NCI-H1105 treated with DMSO at 0.1 percent for 48 hours (cell line): ENCODE measurements at places on chromosomes 1 and 21.

GRCh38 chr1:187566354-187566753 is 737.6 kb downstream of the PLA2G4A start:
- DNase-seq: no peak

- DNase-seq: no peak
Observed at GRCh38 chr1:111827946-111828345, 72.2 kb downstream of the DDX20 start.

DNA sequence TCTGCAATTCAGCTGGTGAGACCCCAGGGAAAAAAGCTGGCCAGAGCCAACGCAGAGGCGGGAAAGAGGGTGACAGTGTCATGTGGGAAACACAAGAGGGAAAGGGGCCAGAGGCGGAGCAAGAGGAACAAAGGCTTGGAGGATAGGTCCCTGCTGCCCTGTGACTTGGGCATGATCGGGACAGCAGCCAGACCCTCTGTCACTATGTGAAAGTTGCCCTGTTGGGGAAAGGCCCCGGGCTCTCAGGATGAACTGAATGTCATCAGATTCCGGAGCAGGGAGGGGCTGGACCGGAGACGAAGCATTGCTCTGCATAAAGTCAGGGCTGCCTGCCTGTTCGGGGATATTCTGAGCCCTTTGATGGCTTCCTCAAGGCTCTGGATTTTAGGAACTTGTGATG is 5.7 kb upstream of the ELF3 start:
- no peak for DNase-seq

DNA sequence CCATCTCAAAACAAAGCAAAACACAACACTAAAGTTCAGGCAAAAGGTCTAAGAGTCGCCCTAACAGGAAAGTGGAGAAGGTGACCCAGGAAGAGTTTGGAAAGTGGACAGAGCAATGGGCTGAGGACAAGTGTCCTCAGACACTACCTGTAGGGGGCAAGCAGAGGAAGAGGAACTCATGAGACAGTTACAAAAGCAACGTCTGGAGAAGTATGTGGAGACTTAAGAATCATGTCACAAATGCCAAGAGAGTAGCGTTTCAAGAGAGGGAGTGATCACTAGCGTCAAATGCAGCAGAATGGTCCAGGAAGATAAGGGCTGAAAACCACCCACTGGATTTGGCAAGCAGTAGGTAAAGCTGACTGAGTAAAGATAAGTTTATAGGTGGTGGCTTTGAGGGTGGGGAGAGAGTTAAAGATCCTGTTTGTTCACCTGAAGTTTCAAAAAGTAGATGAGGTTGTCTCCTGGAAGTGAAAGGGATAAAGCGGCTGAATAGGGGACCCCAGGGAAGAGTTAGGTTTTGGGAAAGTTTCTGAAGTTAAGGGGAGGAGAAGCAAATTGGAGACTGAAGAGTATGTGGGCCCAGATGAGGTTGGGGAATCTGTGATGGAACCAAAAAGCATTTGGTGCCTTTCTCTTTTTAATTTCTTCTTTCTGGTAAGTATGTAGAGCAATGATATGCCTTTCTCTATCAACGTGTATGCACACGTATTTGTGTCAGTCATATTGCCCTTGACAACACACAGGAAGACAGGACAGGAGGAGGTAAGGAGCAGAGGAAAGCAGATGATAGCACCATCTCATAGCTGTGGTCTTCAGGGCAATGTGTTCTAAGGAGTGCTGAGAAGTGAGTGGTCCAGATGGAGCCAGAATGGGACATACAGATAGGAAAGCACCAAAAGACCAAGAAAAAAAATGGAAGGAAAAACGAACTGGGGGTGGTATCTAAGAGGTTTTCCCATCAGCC is 3.1 kb downstream of the BSDC1 start:
- DNase-seq: no peak

DNA sequence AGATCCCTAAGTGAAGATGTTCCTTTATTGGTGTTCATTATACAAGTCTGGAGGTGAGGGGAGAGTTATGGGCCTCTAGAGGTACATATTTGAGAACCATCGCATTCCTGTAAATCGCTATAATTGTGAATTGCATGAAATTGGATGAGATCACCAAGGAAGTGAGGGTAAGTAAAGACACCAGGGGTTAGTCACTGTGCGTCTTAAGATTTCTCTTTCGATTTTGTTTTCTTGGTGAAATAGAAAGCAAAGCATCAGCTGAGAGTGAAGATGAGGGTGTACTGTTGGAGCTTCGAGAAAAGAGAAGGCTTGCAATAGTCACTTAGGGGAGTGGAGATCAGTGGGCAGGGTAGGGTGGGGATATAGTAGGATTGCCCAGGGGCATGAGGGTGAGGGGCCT is 82.1 kb downstream of the RAVER2 start:
- DNase-seq: no peak

- DNase-seq: no peak
Observed at GRCh38 chr1:216095400-216095799, 327.8 kb downstream of the USH2A start.

DNA sequence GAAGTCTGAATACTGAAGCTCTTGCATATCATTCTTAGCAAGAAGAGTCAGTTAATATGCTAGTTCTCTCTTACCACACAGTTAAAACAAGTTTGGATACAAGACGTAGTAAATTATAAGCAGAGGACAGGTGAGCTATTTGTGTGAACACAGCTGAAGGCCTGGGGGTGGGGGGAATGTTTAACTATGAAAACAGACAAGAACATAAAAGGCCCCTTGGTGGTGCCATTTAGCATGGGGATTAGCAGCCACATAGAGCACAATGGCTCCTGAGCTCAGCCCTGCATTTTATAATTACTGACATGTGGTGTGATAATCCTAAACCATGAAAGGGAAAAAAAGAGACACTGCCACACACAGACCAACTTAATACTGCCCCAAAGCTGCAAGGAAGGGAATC is 94.8 kb downstream of the TGFBR3 start:
- DNase-seq: peak; percentile 48

DNA sequence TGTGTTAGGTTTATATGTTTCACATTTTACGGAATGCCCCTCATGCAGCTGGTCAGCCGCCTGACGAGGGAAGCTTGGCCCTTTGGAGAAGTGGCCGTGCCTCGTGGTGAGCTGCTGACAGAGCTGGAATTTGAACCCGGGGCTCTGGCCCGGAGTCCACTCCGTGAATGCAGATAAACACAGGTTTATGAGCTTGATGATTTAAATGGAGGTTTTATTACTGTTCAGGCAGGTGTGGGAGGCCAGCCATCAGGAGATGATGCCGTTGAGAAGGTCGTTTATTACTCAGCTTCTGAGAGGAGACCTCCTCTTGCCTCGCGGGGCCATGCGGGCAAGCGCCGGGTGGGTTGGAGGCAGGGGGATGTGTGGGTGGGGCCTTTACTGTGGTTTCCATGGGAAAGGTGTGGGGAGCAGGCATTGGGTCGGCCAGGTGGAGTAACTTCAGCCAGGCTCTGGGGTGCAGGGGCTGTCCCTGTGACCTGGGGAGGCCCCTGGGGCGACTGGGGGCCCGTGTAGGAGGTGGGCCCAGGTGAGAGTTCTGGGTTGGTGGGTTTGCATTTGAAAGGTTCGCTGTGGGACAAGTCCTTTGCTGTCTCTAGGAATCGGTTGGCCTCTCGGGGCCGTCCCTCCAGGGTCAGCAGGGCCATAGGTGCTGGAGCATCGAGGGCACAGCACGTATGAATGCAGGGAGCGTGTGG is 22.0 kb downstream of the PRKCZ start:
- DNase-seq: no peak

GRCh38 chr1:211677659-211678058 is 2.2 kb upstream of the NEK2 start:
- DNase-seq: no peak

GRCh38 chr1:199550199-199551065 is 477.1 kb upstream of the NR5A2 start:
- DNase-seq: peak; percentile 25

GRCh38 chr1:2594001-2594640 is 7.5 kb downstream of the PRXL2B start:
- DNase-seq: peak; percentile 19
